ENCODE measurements at places on chromosomes 1 and 21.

- DNase-seq = no peak
Measured at GRCh38 chr1:119544165-119544762, 37.3 kb downstream of the HSD3B1 start.

GRCh38 chr1:22805672-22806038, 95.0 kb downstream of the EPHB2 start:
- DNase-seq = no peak

DNA sequence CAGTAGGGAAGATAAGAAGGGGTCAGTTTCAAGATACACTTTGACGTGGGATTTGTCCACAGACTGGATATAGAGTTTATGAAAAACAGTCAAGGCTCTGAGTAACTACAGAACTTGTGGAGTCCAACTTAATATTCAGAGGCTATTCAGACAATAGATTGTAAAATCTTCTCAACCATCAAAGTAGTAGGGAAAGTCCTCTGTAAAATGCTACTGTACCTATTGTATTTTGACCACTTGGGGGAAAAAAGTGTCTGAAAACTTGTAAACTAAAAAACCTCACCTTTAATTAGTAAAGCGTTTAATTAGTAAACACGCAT, 10.5 kb downstream of the PTP4A2 start:
- DNase-seq = no peak

- DNase-seq = no peak
Measured at GRCh38 chr1:152783095-152783494, 3.0 kb upstream of the LCE1E start.

- DNase-seq = no peak
Measured at GRCh38 chr1:223700942-223701637, 11.2 kb upstream of the CAPN2 start.

DNA sequence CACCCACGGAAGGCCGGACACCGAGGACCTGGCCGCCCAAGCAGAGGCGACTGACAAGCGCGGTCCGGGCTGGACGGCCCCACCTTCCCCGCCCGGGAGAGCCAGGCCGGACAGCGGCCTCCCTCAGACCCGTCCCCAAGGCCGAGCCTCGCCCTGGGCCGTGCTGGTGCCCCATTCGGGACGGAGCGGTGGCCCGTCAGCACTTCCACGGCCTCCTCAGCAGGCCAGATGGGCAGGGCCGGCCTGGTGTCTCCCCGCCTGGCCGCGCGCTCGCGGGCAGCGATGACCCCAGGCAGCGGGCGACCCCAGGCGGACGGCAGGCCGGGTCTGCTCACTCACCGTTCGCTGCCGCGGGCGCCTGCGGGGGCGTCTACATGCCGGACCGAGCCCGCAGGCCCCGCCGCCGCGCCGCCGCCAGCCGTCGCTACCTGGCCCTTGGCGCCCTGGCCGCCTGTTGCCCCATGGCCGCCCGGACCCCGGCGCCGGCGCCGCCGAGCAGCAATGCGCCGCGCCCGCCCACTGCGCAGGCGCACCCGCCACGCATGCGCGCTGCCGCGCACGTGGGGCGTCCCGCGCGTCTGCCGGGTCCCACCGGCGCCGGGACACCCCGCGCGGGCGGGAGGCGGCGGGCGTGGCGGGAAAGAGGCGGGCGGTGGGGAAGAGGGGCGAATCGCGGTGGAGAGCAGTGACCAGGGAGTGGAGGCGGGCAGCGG, at the start of gene NADK:
Gene NADK, minus strand, starts transcription at position 521 of the 713 bp plus-strand sequence. CDS start 13,064 bp downstream, outside the sequence.
- DNase-seq = peak; percentile 70

DNA sequence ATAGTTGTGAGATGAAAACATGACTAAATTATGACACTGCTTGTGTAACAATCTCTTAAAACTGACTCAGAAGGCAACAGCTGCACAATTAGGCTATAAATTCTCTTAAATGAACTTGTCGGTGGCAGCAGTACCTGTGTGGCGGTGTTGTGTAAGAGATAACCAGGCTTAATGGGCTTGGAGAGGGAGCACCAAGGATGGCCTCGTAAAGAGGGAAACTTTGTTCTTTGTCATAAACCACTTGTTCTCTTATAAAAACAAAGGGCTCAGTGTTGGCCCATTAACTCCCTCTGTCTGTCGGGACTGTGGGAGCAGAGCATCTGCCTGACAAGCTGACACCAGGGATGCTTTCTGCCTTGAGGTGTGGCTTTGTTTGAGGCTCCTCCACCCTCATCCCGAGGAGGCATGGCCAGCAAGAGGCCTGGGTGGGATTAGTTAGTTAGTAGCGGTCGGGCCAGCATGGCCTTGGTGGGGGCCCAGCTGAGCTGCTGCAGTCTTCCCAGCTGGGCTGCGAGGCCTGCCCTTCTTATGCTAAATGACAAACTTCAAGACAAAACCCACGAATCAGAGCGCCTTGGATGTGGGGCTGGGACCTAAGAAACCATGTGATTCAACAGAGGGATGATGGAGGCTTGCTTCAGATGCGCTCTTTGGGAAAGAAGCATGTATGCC, 171.4 kb downstream of the CAMTA1 start:
- no peak for DNase-seq

DNA sequence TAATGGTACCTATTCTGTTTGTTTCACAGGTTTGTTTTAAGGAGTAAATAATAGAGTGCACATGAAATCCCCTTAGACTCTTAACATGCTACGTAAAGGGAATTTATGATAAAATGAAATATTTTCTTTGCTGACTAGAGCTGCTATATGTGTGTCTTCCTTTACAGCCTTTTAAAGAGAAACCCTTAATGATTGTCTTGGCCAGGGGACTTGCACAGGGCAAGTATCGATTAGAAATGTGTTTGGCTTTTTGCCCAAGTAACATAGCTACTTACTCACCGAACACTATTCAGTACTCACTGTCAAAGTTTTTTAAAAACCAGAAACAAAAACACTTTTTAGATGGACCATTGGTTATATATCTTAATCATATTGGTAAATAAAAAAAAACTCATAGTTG, 71.3 kb upstream of the KIAA1614 start:
- no peak for DNase-seq

DNA sequence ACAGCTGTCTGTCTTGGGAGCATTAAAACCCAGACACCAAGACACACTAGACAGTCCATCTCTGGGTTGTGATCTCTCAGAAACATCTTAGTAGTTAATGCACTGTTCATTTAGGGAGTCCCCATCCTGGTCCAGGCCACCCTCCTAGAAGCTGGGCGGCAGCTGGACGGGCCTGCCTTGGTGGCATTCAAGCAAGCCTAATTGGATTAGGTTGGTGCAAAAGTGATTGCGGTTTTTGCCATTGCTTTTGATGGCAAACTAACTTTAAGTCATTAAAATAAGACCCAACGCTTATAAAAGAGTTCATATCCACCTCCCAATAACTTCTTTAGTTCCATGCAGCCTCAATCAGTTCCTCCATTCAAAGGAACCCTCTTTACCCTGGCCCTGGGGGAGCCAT, 21.7 kb downstream of the ATP5PO start:
- DNase-seq = no peak

GRCh38 chr1:184272175-184272866, 114.5 kb upstream of the C1orf21 start:
- DNase-seq = no peak

DNA sequence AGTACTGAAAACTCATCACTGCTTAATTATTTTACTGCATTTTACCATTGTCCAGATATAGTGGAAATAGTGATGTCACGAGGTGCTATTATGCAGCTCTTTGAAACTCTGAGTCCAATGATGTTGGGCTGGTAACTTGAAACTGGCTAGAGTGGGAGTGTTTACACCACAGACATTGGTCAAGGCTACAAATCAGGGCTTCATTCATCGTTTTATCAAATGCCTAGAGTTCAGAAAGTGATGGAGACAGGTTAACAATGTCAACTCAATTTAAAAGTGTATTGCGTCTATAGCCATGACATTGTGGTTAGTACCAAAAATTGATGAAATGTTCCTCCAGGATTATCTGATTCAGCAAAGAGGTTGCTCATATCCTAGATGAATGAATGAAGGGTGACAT, 12.7 kb downstream of the PADI1 start:
- no peak for DNase-seq

GRCh38 chr21:31880816-31881215, 8.0 kb downstream of the HUNK start:
- DNase-seq = no peak
